ENCODE measurements at places on chromosomes 12 and 14.

GRCh38 chr14:43169722-43170121 is 1337.4 kb downstream of the FSCB start:
- no peak for DNase-seq

DNA sequence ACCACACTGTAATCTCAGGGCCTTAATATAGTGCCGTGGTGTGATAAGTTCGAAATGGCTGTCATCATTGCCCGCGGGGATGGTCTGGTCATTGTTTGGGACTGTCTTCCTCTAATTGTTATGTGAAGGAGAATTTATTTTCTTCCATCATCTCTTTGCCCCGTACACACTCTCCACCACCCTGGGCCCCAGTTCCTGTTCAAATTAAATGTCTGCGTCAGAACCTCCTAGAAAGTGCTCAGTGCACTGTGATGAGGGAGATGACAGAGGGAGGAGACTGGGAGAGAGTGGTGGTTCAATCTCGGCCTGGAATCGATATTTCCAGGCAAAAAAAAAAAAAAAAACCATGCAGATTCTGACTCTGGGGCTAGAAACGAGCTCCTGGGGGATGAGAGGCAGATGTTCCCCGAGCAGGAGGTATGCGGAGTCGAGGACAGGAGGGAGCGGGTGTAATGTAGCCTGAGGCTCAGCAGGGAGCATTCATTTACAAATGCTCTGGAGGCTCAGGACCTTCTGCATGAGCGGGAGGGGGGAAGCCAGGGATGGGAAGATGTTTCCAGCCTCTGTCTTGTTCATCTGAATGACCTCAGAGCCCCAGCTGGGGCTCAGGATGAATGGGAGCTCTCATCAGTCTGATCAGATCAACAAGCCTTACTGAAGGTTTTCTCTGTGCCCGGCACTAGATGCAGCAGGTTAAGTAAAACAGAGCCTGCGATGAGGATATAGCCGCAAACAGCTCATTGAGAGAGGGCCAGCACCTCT is 219.5 kb downstream of the TBX5 start:
- no peak for DNase-seq

- DNase-seq, result no peak
Observed at GRCh38 chr14:72515779-72516770, 377.8 kb downstream of the DPF3 start.

GRCh38 chr14:81337073-81337472 is 63.1 kb downstream of the STON2 start:
- no peak for DNase-seq

DNA sequence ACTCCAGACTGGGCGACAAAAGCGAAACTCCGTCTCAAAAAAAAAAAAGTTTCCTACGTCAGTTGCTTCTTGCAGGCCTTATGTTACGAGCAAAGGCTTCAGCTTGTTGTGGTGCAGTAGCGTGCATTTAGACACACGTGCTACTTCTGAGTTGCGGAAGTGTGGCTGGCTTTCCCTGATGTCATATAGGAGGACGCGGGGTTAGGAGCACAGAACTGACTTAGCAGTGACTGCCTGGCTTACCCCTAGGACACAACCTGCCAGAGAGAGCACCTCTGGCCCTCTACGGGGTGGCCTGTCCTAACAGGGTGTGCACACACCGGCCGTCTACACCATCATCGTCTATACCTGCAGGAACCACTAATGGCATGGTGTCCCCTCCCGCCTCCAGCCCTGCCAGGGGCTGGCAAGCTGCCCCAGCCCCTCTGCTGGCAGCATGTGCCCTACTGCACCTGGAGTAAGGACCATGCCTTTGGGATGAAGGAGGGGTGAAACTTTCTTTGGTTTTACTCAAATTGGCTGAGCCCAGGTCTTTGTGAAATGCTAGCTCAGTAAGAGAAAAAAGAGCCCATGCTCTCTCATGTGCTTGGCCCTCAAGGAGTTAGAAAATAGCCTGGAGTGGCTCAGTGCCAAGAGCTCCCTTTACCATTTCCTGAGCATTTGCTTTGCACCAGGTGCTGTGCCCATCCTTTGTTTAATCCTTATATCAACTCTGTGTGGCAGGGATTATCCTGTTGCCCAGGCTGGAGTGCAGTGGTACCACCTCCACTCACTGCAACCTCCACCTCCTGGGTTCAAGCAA is 1.7 kb upstream of the GPR68 start:
- DNase-seq, result peak; percentile 76

All from stimulated activated CD4-positive, alpha-beta T cell treated with anti-CD3 and anti-CD28 coated beads, TNF-alpha, amount 100 ng/mL, for 48 hours (primary cell).